ENCODE measurements at places on chromosomes 12 and 14. TPM values are rescaled to one million over a fixed set of nuclear protein-coding genes. Genes with fewer than 3 reads are reported as not detected.

DNA sequence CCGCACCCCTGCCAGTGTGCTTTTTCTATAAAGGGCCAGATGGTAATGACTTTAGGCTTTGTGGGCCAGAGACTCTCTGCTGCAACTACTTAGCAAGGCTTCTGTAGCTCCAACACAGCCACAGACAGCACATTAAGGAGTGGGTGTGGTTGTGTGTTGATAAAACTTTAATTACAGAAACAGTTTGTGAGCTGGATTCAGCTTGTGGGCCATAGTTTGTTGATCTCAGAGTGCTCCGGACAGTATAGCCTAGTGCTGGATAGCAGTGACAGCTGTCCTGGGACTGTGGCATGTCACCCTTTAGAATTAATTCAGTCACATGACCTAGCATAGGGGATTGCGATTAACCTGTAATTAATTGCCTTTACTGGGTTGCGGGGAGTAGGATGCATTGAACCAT, 109.7 kb downstream of the ZNF664 start:
- DNase-seq: no peak

SLIRP gene
- 318 TPM for total RNA-seq

NUAK1 gene
- 1.3 TPM for total RNA-seq

DNA sequence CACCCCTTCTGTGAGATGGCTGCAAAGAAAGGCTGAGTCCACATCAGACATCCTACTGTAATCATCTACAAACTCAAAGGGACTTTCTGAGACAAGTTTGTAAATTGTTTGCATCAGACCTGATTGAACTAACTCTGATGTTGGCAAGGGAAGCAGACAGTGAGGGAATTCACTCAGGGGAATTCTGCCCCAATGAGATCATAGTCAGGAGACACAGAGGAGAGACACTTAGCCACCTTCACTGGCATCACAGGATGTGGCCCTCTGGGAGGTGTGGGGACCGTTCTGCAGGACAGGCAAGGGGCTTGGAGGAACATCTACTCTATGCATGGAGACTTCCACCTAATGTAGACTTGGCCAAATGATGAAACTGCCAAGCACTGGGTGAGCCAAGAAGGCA, 70.7 kb upstream of the DDX11 start:
- DNase-seq: no peak

DNA sequence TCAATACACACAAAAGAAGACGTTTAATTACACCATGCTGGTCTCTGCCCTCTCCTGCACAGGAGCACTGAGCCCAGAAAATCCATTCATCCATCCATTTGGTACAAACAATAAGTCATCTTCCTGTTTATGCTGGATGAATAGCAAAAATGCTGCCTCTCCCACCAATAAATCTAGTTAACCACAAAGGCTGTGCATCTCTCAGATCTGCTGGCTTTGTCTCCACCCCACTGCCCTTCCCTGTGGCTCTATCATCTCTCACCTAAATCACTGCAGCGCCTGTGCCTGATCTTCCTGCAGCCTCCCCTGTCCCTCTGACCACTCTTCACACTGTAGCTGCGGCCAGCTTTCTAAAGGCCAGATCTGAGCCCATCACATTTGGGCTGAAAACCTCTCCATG, 72.9 kb upstream of the DDX11 start:
- DNase-seq: no peak

DNA sequence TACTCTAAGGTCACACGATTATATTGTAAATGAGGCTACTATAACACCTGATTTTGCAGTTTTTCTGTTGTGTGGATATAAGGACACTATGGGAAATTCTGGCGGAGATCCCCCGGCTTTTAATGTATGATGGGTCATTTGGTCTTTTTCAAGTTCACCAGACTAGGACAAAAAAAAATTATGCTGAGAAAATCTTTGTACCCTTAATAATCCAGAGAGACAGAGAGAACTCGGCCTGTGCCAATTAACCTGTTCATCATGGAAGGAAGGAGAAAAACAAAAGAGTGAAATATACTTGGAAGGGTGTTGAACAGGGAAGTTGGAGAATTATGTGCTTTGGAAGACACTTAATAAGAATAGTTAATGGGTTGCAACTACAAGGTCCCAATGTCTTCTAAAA, 62.2 kb upstream of the KICS2 start:
- no peak for DNase-seq

GRCh38 chr14:65106736-65107135, 4.4 kb upstream of the MAX start:
- no peak for DNase-seq

All from A673 (cell line).